LHCN-M2 (cell line): ENCODE measurements at places on chromosomes 4 and X. TPM values are rescaled to one million over a fixed set of nuclear protein-coding genes. Genes with fewer than 3 reads are reported as not detected.

Gene USP27X
- 1.6 and 2.1 TPM in 2 replicates for total RNA-seq

Gene MGAT4D
- not detected in 2 replicates for total RNA-seq

Gene LPAR4
- total RNA-seq, result 2.4 and 3.8 TPM in 2 replicates

Gene HELT
- not detected in 2 replicates for total RNA-seq

Gene BST1
- 1.0 and 2.2 TPM in 2 replicates for total RNA-seq

Gene CDS1
- 0.17 and 0.38 TPM in 2 replicates for total RNA-seq

- no peak for DNase-seq
Observed at GRCh38 chr4:184953421-184953945, 64.8 kb upstream of the HELT start.

- no peak for DNase-seq
Observed at GRCh38 chr4:129490516-129490915, 394.6 kb downstream of the C4orf33 start.

- no peak for DNase-seq
Observed at GRCh38 chr4:128334256-128334655, 46.6 kb upstream of the PGRMC2 start.

DNA sequence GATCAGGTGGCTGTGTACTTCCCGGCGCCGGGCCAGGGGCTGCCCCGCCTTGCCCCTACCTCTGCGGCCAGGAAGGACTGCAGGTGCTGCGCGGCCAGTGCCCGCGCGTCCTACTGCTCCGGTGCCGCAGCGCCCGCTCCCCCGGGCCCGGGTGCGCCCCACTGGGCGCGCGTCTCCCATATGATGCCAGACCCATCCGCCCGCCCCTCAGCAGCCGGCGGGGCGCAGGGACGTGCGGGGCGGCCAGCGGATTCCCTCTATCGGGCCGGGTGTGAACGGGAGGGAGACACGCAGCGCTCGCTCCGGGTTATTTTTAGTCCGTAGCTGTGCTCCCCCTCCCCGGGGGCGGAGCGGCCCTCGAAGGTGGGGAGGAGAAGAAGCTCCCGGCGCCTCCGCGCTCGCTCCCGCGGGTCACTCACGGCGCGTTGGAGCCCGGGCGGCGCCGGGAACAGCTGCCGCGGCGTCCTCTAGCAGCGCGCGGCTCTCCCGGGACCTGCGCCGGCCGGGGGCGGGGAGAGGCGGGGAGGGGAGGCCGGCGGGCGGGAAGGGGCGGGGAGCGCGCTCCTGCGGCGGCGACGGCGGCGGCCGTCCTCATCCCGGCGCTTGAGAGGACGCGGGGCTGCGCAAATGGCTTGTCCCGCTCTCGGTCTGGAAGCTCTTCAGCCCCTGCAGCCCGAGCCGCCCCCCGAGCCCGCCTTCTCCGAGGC is 103.6 kb downstream of the UCHL1 start:
- peak; percentile 59 for DNase-seq

DNA sequence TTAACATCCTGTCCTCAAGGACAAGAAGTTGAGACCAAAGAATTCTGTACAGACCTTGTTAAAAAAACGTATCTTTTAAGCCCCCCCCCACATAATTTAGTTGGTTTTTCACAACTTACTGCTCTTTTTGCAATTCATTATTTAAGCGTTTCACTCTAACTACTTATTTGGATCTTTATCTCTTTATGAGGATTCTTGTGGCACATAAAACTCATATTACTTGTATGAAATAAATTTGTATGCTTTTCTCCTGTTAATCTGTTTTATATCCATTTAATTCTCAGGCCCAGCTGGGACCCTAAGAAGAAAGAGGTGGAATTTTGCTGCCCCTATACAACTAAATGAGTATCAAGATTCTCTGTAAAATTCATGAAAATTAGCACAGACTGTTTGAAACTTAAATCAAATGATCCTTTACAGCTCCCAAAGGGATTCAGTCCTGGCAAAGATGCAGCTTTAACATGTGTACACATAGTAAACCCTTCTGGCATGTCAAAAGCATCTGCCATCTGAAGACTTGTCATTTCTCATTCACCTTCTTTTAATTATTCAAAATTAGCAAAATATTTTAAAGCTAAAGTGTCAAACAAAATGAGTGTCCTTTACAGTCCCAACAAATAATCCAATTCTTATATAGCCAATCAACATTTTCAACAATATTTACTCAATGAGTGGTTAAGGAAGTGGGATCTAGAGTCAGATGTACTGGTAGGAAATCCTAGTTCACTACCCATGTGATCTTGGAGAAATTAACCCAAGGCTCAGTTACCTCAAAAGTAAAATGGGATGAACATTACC is 17.7 kb downstream of the ARAP2 start:
- no peak for DNase-seq

- DNase-seq, result no peak
Observed at GRCh38 chrX:150167482-150168324, 195.4 kb upstream of the MAMLD1 start.

GRCh38 chr4:118281611-118282442 is 71.0 kb downstream of the PRSS12 start:
- peak; percentile 25 for DNase-seq

DNA sequence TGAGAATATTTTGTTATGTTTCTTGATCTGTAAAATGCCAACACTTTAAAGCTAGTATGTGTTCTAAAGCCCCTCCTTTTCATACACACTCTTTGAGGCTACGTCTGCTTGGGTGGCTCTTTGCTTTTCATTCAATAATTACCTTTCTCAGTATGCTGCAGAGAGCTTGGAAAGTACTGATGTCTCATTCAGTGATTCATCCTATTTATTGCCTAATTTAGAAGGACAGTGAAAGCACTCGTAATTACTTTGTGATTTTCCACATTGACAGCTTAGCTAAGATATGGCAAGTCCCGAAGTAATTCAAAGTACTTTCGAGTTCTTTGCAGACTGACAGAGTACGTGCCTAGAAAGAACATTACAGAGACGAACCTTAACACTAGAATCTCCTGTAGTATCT is 57.2 kb downstream of the BMP15 start:
- DNase-seq, result no peak

- no peak for DNase-seq
Observed at GRCh38 chr4:14149176-14150053, 521.9 kb upstream of the BOD1L1 start.

- peak; percentile 55 for DNase-seq
Observed at GRCh38 chrX:46577221-46578005, 3.8 kb downstream of the CHST7 start.

GRCh38 chr4:48499551-48500066 is 9.6 kb downstream of the ZAR1 start:
- DNase-seq, result no peak

GRCh38 chr4:71240094-71240493 is 98.7 kb upstream of the SLC4A4 start:
- no peak for DNase-seq

DNA sequence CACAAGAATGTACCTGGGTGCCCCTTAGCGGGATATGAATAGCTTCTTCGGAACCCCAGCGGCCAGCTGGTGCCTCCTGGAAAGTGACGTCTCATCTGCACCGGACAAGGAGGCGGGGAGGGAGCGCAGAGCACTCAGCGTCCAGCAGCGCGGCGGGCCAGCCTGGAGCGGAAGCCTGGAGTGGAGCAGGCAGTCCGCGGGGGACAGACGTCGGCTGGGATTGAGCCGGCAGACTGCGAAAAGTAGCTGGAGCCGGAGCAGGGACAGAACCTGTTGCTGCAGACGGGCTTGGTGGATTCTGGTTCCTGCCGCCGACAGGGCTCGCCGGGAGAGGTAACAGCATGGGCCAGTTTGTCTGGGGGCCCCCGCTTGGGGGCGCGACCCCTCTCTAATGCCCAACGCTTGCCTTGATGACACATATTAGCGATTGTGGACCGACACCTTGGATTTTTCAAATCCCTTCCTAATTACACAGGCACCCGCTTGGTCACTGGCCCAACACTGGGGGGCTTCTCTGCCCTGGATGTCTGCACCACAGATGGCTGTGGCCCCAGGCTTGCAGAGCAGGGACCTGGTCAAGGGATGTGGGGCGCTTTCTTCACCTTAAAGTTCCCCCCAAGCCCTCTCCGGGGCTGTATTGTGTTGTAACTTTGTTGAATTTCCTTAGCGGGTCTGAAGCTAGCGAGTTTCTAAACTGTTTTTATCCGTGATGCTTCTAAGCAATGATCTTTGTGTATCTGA is at the start of gene NPFFR2:
NPFFR2 (plus strand) TSS at position 133 of the 741 bp plus-strand sequence. CDS start 96,592 bp downstream, outside the sequence.
- no peak for DNase-seq

GRCh38 chr4:87387237-87387636 is 3.8 kb downstream of the HSD17B11 start:
- no peak for DNase-seq

DNA sequence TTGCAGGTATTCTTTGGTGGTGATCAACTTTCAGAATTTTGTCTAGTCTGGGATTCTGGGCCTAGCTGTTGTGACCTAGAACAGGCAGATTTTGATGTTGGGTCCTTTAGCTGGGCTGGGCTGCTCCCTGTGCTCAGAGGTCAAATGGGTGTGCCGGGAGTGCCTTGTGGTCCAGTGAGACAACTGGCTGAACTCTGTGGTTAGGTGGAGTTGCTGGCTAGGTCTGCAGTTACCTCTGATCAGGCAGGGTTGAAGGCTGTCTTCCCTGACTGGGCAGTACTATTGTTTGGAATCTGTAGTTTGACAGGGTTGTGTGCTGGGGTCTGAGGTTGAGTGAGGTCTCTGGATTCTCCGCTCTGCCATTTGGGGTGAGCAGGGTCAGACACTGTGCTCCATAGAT is 599.3 kb downstream of the RAPGEF2 start:
- peak; percentile 40 for DNase-seq

- no peak for DNase-seq
Observed at GRCh38 chr4:20378181-20378580, 126.5 kb downstream of the SLIT2 start.

DNA sequence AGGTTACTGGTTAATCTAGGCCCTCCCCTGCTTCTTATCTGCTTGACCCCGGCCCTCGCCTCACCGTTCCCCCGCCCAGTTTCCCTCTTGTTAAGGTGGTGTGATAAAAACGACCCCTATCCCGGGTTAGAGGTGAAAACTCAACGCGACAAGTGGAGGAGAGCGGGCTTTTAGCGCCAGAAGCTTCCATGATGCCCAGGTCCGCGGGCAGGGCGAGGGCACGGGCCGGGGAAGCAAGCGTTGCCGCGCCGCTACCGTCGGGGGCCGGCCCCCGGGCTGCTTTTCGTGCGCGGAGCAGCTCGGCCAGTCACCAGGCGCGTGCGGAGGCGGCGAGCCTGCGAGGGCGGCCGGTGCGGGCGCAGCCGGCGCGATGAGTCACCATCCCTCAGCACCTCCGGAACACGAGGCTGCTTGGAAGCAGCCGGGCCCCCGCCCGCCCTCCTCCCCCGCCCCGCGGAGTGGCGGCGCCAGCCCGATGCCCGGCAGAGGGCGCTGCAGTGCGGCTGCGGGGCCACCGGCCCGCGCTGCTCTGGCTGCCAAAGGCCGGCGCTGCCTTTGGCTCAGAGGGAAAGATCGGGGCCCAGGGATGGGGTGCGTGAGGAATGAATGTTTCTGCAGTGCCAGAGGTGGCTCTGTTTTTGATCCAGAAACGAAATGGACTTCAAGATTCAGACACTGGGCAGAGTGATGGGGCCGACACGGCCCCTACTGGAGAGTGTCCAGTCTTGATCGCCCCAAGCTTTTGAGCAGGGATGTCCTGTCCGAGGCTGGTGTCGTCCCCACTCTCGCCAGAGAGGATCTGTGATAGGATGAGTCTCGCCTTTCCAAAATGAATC is 107.8 kb downstream of the NHSL2 start:
- DNase-seq, result peak; percentile 76

GRCh38 chr4:42710329-42710728 is 53.4 kb upstream of the ATP8A1 start:
- no peak for DNase-seq

GRCh38 chr4:6768539-6768905 is 14.0 kb upstream of the KIAA0232 start:
- peak; percentile 43 for DNase-seq

- DNase-seq, result peak; percentile 37
Observed at GRCh38 chrX:14032406-14032805, 2.7 kb upstream of the GEMIN8 start.
